ENCODE measurements at places on chromosomes 4 and X.

DNA sequence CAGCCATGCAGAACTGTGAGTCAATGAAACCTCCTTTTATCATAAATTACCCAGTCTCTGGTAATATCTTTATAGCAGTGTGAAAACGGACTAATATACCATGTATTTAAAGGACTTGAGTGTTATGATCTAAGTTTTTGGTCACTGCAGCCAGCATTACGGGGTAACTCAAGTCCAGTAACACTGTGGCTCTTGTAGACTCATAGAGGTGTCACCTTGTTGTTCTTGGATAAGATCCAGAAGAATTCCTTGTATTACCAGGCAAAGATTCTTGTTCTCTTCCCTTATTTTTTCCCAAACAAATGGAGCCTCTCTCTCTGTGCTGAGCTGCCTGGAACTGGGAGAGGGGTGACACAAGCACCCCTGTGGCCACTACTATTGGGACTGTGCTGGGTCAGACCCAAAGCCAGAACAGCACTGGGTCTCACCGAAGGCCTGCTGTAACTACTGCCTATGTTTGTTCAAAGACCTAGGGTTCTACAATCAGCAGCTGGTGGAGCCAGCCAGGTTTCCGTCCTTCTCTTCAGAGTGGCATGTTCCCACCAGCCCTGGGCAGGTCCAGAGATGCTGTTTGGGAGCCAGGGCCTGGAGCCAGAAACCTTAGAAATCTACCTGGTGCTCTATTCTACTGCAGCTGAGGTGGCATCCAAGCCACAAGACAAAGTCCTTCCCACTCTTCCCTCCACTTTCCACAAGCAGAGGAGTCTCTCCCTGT, 43.7 kb upstream of the MED14 start:
- no peak for DNase-seq

- DNase-seq, result no peak
Measured at GRCh38 chrX:154458954-154459778, 1.1 kb downstream of the PLXNA3 start.

DNA sequence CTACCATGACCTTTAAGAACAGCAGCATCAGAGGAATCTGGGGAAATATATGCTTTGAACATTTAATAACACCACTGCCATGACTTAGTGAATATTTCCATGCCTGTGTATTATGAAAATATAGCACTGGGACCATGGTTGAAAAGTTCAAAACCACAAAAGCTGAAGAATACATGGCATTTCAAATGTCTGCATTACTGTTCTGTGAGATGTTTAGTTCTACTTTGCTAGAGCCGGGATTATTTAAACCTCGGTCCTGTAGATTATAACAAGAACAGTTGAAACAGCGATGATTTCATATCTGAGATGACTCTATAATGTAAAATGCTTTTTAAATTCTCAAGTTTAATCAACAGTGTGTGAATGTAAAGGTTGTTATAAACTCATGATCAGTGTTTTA, 126.7 kb upstream of the AGA start:
- no peak for DNase-seq

DNA sequence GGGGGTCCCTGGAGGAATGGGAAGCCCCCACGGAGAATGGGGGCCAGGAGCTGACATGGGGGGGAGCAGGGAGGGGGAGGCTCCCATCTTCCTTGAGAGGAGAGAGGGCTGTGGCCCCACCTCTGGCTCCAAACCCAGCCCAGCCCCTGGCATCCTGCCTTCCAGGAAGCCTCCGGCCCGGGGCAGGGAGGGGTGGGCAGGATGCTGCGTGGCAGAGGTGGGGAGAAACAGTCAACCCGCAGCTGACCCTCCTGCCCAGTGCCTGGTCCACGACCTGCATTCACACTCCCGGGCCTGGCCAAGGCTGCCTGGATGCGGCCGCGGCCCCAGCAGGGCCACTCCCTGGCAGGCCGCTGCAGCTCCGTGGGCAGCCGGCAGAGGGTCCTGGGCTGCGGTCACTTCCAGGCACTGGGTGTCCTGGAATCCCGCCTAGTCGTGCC, 39.0 kb downstream of the CPLX1 start:
- no peak for DNase-seq

DNA sequence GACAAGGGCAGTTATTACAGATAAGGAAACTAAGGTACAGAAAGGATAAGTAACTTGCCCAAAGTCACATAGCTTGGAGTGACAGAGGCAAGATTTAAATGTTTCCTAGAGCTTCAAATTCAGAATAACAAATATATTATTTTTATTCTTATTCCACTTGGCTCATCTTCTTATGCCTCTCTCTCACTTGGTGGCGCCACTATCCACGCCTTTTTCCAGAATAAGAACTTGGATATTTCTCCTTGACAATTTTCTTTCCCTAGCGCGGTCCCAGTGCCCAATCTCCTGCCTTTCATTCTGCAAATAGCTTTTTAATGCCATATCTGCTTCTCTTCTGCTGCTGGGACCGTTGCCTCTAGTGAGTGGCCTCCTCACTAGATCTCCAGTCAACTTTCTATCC, 78.5 kb downstream of the MSN start:
- DNase-seq, result no peak

GRCh38 chr4:147778942-147779341, 47.1 kb downstream of the ARHGAP10 start:
- no peak for DNase-seq

DNA sequence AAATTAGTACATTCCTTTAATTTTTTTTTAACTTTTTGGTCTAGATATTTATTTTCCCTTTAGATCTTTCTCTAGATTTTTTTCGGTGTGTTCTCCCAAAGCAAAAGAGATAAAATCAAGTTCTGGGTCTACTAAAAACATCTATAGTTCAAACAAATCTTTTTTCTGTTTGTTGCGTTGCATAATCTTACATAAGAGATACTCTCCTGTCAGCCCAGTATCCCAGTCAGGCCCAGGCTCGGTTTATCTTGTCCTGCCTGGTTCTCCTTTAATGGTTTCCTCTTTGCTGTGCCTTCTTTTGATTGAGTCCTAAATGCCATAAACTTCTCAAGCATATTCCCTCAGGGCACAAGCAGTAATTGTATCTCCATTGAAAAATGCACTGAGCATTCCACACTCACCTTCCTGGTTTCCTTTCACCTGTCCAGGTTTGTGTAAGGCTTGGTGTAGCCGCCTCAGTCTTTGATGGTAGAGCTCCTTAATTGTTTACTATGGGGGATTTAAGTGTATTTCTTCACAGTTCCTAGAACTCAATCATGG, 104.9 kb downstream of the TMEM131L start:
- DNase-seq, result no peak

DNA sequence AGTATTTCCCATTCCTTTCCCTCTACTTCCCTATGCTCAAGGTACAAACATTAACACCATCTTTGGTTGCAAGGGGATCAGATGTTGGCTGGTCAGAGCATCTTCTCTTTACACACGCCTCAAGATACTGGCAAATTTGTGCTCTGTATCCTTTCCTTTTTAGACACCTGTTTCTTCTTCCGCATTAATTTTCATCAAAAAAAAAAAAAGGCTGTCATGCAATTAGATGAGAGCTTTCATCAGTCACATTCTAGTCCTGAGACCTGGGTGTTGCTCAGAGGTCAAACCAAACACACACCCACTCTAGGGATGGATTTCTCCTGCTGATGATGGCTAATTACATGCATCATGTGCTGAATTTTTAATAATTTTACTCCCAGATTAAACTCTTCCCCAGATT, 2.0 kb downstream of the RELL1 start:
- DNase-seq, result no peak

DNA sequence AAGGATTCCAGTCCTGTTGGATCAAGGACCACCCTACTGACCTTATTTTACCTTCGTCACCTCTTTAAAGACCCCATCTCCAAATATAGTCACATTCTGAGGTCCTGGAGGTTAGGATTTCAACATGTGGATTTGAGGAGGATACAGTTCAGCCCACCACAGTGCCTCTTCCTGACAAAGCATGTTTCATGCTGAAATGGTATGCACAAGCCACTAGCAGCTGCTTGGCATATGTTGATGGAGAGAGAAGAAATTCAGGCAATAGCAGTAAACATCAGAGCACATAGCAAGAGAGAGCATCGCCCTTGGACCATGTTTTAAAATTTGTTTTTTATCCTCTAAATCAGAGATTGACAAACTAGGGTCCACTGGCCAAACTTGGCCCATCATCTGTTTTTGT, 172.1 kb downstream of the PRKX start:
- DNase-seq, result no peak

GRCh38 chr4:165326831-165327210, 648 bp upstream of the MSMO1 start:
- peak; percentile 19 for DNase-seq

- DNase-seq, result no peak
Measured at GRCh38 chr4:53671757-53672156, 80.5 kb upstream of the LNX1 start.

DNA sequence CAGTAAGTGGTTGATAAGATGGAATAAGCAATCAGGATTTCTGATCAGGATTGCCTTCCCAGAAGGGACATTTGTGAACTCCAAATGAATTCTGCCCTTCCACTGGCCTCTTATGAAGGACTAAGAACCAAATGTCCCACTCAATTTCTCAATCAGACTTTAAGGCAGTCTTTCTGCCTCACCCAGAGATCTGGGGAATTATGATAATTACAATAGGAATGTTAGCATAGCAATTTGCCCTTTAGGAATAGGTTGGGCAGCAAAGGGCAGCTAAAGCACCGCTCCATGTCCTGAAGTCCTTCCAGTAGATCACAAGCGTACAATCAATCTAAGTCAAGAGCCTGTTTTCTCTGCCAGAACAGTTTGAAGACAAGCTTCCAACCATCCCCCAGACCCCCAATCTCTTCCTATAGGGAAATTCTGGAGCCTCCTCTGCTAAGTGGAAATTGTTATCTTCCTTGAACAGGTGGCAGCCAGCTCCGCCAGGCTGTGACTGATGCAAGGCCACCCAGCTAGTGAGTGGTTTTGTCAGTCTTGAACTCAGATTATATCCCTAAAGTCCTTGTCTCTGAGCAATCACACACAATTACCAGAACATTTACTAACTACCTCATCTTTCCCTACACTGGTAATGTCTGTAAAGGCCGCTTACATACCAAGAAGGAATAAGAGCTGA, 18.6 kb downstream of the NKX3-2 start:
- no peak for DNase-seq

DNA sequence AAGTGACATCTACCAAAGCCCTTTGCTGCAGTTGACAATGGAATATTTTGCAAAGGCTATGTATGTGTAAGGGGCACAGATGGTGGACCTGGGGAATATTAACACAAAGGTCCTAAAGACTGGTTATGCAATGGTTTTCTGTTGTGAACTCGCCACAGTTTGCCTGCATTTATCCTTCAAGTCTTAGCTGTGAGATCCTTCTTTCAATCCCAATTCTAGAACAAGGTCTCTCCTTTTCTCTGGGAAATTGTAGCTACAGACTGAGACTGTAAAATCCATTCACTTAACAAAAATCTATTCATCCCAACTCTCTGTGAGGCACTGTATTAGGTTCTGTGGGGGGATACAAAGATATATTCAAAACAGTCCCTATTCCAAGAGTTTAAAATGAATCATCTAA, 250.4 kb downstream of the GPM6A start:
- DNase-seq, result no peak

DNA sequence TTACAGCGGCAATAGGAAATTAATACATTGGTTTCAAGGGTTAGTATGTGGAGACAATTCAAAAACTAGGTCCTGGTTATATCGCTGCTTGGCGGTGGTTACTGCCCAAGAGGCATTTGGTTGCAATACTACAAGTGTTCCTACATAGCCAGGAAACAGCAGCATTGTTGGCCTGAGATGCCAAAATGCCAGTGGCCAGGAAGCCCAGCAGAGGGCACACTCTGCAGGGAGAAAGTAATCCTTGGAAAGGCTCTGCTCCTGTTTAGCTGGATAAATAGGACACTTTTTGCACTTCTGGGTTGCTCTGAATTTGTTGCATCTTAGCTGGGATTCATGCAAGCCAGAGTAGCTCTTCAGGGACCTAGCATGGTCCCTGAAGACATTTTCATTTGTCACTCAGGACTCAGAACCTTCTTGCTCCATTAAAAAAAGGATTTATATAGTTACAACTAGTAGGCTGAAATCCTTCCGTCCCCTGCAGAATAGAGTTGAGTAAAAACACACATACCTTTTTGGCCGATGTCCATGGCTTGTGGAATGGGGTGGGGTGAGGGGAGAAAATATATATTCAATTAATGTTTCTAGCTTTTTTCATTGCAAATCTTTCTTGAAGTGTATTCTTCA, 8.1 kb upstream of the GPR119 start:
- peak; percentile 6 for DNase-seq

GRCh38 chr4:8847331-8847730, 24.3 kb downstream of the HMX1 start:
- no peak for DNase-seq

DNA sequence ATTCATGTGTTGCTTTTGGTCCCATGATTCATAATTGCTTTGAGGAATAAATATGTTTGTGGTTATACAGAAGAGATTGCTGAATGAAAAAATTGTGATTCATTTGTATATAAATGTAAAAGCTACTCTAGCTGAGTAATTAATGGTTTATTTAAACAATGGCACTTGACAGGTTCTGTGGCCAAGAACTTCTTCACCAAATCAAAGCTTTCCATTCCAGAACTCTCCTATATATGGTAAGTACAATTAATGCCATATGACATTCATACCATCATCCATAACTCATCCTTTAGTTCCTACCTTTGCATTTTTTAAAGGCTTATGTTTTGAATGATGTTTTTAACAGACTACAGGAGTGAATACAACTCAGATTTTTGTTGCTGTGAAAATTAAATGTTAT, 105.8 kb downstream of the REPS2 start:
- no peak for DNase-seq

GRCh38 chr4:151067316-151067970, 32.0 kb upstream of the RPS3A start:
- no peak for DNase-seq

DNA sequence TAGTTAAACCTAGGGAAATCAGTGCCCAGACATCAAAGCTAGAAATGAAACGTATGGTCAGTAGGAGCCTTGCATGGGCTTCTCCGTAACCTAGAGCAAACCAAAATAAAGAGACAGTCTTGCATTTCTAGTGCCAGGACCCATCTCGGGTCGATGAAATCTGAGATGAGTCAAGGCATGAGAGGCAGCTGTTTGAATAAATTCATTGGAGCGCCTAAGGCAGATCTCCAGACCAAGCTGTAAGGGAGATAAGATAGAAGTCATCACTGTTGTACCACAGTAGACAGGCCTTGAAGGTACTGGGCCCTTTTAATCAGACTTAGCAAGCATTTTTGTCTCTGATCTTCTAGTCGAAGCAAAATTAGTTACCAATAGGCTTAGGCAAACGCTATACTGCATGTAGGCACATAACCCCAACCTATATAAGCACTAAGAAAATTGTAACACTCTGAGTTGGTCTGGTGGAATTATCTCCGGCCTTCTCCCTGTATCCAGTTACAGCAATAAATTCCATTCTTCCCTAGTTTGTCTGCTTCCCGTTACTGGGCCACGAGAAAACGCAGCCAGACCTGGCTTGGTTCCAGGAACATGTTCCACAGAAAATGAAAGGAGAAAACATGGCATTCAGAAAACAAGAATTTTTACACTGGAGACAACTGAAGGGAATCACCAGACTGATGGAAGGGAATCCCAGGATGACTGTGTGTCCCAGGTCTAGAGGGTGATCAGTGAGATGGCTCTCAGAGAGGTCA, 21.1 kb upstream of the PAPSS1 start:
- DNase-seq, result no peak

Measured in activated CD4-positive, alpha-beta T cell treated with anti-CD3 and anti-CD28 coated beads for 48 hours (primary cell).